Dermis blood vessel endothelial cell (primary cell): ENCODE measurements at places on chromosomes 7 and 10.
A peak's percentile ranks its signal among the peaks of the same experiment; 100 is the strongest.

- DNase-seq = peak; percentile 75
Observed at GRCh38 chr7:114085592-114086501, 167.0 kb upstream of the PPP1R3A start.

- no peak for DNase-seq
Observed at GRCh38 chr7:21538936-21539495, 3.8 kb upstream of the DNAH11 start.

GRCh38 chr7:7521259-7521658 is 14.4 kb downstream of the COL28A1 start:
- no peak for DNase-seq

DNA sequence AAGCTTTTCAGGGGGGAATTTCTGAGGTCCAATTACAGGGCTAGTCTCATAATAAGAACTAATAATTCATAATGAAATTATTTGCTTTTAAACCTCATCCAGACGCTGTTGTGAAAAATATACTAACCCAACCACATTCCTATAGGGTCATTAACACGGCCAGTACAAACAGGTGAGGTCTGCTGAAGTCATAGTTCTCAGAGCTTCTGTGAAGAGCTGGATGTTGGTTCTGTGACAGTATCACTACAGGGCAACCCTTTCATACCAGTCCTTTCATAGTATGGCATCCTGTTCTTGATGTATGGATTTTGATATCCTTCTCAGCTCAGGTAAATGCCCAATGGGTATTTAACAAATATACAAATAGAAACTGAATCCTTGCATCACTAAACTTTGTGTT is 62.3 kb upstream of the FAM133B start:
- DNase-seq = no peak

DNA sequence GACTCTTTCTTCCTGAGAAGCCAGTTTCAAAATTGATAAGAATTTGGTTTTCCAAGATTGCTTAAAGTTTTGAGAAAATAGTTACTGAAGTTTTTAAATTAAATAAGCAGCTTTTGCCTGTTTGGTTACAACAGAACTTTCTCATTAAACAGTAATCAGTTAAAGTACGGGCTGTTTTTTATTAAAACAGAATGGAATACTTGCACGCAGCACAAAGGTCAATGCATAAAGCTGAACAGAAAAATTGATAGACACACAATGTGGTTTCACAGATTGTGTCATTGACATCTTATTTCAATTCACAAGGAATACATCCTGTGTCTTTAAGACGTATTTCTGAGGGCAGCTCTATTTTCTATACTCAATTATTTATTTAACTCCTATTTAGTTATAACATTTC is 192.2 kb downstream of the PRKG1 start:
- no peak for DNase-seq

GRCh38 chr7:74399006-74399405 is 54.7 kb upstream of the GTF2IRD1 start:
- DNase-seq = no peak

DNA sequence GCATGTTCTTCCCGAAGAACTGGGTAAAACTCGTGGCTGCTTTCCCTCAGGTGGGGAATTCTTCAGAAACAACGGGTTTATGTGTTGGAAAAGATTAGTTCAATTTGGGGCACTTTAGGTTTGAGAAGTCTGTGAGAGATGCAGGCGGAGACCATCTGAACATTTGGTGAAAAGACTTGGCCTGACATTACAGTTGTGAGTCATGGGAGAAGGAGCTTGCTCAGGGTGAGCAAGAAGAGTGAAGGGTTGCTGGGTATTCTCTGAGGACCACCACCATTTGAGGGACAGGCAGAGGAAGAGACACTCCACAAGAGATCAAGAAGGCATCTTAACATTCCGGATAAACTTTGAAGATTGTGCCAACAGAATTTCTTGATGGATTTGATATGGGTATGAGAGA is 88.6 kb downstream of the PODXL start:
- DNase-seq = no peak

- no peak for DNase-seq
Observed at GRCh38 chr10:60975716-60976115, 31.7 kb upstream of the RHOBTB1 start.

- peak; percentile 39 for DNase-seq
Observed at GRCh38 chr7:41984888-41985287, 252.1 kb downstream of the GLI3 start.

DNA sequence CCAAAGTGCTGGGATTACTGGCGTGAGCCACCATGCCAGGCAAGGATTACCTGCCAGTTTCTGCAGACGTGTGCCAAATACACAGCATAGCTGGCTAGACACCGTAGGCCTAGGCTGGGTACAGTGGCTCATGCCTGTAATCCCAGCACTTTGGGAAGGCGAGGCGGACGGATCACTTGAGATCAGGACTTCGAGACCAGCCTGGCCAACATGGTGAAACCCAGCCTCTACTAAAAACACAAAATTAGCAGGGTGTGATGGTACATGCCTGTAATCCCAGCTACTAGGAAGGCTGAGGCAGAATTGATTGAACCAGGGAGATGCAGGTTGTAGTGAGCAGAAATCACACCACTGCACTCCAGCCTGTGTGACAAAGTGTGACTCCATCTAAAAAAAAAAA is 868 bp downstream of the RFC2 start:
- DNase-seq = no peak

- DNase-seq = no peak
Observed at GRCh38 chr10:77825965-77826364, 100.6 kb downstream of the DLG5 start.

GRCh38 chr10:96700374-96701099 is 19.8 kb downstream of the PIK3AP1 start:
- no peak for DNase-seq

DNA sequence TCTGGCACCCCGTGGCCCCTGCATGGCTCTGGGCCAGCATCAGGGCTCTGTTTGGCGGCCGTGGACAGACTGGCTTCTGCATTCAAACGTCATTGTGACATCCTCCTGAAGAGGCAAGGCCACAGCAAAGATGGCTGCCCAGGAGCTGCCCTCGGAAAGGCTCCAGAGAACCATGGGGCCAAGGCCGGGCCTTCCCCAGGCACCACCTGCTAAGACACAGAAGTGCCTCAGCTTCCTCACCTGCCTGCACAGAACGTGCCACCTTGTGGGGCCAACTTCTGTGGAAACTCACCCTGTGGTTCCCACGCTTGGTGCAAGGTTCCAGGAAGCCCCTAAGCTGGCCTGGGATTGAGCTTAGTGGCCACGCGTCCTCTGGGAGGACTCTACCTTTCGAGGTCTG is 396.9 kb downstream of the PTPRN2 start:
- no peak for DNase-seq

DNA sequence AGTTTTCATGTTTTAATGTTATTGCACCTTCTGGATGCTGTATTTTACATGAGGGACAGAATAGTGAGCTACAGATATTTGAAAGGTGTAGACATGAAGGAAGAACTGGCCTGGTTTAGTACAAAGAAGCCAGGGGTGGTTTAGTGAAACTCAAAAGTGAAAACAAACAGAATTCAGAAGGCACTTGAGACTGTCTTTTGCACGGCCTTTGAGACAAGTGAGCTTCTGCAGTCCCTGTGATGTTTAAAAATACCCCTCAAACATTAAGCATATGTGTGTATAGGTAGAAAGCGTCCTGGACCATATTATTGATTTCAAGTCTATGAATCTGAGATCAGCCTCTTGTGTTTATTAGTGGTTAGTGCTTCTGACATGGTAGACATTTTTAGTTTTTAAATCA is 118.9 kb downstream of the CDK14 start:
- no peak for DNase-seq
